Skeletal muscle tissue (tissue), 5 donors: ENCODE measurements at places on chromosomes 1 and 21. TPM values are rescaled to one million over a fixed set of nuclear protein-coding genes. Genes with fewer than 3 reads are reported as not detected.

The RAP1GAP gene
- total RNA-seq = 1.0 TPM

The NBPF20 gene
- 3.7 TPM for total RNA-seq

The UTP25 gene
- total RNA-seq = 4.7 TPM

The H3-3A gene
- total RNA-seq = 319 TPM
